ENCODE measurements at places on chromosomes 3 and 15. TPM values are rescaled to one million over a fixed set of nuclear protein-coding genes. Genes with fewer than 3 reads are reported as not detected.

DNA sequence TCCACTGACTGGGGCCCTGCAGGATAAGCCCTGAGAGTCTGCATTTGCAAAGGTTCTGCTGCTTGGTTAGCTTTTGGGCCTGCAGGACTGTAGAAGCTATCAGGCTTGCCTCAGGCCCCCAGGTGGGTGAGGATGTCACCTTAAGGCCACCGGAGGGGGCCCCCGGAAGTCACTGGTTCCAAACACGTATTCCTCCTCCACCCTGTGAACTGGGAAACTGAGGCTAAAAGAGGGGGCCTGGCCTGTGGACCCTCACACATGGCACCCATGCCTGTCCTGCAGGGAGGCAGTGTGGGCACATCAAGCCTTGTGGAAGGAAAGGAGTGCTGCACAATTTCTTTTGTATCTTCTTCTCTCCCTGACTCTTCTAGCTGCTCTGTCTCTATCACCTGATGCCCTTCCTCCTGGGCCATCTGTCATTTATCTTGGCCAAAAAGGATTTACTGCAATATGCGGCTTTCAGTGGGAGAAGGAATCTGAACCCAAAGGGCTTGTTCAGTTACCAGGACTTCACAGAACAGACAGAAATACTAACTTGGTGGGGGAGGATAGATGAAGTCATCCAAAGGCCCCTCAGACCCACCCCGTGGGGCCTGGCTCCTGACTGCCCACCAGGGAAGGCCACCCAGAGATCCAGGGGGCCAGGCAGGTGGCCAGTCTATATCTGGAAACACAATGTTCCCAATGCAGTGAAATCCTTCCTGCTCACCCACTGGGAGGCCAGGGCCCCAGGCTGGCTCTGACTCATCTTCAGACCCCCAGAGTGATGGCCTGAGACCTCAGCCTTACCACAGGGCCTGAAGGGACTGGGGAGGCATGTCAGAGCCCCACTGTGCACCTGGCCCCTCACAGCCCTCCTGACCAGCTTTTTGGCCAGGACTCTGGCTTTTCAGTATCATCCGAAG lies 18.3 kb downstream of the UBAP1L start:
- DNase-seq: peak; percentile 30

GRCh38 chr3:117303443-117303842 lies 593.9 kb downstream of the TUSC7 start:
- no peak for DNase-seq

DNA sequence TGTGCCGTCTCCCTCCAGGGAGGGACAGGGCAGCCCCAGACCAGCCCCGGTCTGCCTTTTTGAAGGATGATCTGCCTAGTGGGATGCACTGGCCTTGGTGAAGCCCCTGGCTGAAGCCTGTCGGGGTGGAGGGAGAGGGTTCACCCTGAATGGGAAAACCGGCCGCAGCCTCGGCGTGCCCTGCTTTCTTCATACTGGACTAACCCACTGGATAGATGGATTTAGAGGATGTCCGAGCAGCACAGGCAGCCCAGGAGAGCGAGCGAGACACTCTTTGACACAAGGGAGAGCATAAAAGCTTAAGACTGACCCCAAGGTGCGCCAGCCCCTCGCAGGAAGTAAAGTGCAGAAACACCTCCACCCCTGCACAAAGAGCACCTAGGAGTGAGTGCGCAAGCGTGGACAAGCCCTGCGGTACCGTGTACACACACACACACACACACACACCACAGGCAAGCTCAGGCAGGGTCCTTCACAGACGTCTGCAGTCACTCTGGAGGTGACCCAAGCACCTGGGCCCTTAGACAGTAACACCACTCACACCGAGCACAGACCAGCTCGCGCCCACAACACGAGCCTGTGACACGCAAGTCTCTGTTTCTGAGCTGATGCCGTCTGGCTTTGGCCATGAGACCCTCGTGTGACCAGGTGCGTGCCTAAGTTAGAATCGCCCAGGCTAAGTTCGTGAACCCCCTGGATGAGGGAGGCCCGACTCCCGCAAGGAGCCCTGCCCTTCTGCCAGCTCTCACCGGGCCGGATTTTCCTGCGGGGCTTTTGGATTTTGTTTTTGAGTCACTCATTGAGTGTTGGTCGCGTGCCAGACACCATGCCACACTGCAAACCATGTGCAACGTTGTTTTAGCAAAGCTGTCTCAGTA lies 11.3 kb downstream of the SEMA4B start:
- DNase-seq: no peak

- DNase-seq: no peak
Observed at GRCh38 chr15:34043391-34043790, 4.4 kb upstream of the AVEN start.

GRCh38 chr3:58345457-58345856 lies 12.8 kb downstream of the PXK start:
- no peak for DNase-seq

GRCh38 chr15:81189583-81190283 lies 6.9 kb upstream of the IL16 start:
- no peak for DNase-seq

DNA sequence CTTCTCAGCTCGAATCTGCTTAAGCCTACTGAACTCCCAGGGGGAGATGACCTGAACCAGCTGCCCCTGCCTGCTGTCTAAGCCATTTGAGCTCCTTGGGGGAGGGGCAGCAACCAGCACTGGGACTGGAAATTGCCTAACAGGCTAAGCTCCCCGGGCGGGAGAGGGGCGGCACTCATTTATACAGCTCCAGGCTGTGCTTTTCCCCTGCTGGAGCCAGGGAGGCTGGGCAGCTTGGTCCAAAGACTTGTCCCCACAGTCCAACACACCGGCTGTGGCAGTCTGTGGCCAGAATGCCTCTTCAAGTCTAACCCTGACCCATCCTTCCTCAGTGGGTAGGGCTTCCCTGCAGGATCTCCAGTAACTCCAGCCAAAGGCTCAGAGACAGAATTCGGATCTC lies 1241.5 kb downstream of the ROBO2 start:
- DNase-seq: no peak

GRCh38 chr3:132079147-132079546 lies 44.3 kb upstream of the CPNE4 start:
- DNase-seq: no peak

DNA sequence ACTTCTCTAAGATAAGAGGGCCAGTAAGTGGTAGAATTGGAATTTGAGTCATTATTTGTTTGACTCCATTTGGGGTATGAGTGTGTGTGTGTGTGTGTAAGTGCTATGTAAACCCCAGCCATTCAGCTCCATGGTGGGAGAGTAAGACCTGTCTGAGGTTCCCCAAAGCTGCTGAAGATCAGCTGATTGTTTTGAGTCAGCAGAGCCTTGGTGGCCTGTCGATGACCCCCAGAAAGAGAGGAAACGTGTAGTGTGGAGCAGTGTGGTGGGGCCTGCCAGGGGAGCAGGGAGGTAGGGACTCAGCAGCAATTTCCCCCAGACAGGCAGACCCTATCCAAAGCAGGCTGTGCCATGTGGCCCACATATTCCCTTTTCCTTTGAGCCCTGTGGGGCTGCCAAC lies 5.3 kb downstream of the DVL3 start:
- no peak for DNase-seq

DNA sequence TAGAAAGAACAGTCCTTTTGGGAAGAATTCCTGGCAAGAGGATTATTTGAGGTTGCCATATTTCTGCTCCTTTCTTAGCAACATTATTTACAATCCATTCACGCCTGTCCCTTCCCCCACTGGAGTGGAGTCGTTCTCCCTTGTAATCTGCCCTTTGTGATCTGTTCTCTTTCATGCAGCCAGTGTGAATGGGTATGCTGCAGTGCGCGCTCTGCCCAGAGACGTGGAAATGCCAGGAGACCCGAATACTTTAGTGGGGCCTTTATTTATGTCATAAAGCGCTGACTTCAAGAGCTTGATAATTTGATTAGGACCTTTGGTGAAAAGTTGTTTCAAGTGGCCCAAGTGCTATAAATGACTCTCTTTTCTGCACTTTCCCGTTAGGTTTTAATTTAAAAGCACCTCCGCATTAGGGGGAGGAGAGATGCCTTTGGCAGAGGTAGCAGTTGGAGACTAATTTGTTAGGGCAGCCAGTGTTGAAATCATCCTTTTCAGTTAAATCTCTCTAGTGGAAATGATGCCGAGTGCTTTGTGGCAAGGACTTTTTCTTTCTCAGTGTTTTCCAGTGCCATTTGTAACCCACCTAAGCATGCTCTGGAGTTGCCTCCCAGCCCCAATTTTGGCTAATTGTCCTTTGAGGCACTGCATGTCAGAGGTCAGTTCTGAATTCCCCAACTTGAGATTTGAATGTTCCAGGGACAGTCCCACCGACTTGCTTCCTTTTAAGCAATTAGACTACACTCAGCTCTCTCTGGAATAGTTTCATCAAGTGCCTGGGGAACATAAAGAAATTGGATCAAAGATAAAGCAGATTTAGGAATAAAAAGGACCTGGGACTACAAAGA lies 52.4 kb downstream of the PSMD6 start:
- no peak for DNase-seq

DNA sequence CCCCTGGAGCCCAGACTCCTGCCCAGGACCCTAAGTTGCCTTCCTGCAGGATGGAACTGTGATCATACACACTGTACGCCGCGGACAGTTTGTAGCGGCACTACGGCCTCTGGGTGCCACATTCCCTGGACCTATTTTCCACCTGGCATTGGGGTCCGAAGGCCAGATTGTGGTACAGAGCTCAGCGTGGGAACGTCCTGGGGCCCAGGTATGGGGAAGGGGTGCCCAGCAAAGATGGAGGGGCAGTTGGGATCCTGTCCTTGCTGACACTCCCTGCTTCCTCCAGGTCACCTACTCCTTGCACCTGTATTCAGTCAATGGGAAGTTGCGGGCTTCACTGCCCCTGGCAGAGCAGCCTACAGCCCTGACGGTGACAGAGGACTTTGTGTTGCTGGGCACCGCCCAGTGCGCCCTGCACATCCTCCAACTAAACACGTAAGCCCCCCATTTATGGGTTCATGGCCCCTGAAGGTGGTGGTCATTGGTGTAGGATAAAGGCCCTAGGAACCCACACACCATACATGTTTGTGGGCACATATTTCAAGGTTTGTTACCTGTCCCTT lies 28.8 kb downstream of the NBEAL2 start:
- peak; percentile 45 for DNase-seq

- no peak for DNase-seq
Observed at GRCh38 chr3:8436661-8437287, 64.8 kb upstream of the LMCD1 start.

DNA sequence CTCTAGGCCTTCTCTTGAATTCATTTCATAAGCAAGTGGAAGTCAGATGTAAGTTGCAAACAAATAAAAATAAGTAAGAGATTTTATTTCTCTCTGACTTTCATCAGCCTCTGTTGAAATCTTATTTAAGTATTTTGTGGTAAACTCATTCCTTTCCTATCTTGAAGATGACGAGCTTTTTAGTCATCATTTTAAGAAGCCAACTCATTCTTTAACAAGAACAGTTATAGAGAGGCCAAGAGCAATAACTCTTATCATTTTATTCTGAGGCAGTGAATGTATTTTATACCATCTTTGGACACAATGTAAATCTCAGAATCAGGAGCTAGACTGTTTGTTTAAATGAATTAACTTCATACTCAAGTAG lies 147.5 kb upstream of the MBNL1 start:
- no peak for DNase-seq

- DNase-seq: no peak
Observed at GRCh38 chr15:81351651-81352050, 22.4 kb downstream of the TMC3 start.

DNA sequence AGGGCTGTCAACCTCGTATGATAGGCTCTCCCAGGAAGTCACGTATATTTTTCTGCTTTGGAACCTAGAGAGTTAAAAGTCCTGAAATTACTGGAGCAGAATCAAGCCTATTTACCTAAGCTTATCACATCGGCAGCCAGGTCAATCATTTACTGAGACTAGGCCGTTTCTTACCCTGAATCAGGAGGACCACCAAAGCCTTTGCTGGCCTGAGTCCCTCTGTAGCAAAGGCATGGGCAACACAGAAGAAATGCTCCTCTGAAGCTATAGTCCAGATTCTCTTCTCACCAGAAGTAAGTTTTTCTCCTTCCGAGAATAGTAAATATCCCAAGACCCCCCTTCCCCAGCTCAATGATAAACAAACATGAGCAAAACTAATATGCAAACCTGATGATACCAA lies 125.9 kb upstream of the PHLDB2 start:
- no peak for DNase-seq

DNA sequence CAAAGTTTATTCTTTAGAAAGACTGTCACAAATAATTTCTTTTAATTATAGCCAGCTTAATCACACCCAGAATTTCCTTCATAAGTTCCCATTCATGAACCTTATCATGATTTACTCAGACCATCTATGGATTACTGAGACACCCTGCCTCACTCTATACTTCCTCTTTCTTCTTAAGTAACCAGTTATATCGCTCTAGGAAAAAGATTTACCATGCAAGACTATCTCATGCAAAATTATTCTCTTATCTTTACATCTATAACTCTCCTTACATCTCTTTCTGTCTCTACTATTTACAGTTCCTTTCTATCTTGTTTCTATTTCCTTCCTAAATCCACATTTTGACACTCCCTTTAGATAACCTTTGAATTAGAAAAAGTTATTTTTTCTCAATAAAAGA lies 316.8 kb downstream of the POLQ start:
- DNase-seq: no peak

- DNase-seq: no peak
Observed at GRCh38 chr3:178352326-178353005, 183.8 kb upstream of the KCNMB2 start.

- DNase-seq: no peak
Observed at GRCh38 chr3:27724459-27725197, 2.5 kb upstream of the EOMES start.

DNA sequence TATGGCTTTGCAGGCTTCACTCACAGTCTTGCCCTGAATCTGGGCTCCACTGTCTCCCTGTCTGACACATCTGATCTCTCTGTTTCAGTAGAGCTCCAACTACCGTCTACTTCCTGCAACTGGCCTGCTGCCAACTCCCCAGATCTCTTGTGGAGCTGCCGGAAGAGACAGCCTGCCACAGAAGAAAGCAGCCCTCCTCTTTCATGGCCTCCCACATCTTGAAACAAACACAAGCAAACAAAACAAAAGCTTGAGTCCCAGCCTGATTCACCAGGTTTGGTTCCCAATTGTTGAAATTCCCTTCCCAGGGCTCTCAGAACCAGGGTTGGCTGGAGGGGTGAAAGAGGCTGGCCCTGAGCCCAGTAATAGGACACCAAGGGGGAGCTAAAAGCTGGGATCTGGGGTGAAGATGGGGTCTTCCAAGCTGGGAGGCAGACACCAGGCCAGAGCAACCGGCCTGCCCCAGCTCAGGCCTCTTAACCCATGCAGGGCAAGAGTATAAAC lies 55.3 kb upstream of the CA12 start:
- peak; percentile 87 for DNase-seq

GRCh38 chr15:60328852-60329443 lies 68.8 kb downstream of the ANXA2 start:
- DNase-seq: no peak

- no peak for DNase-seq
Observed at GRCh38 chr3:141913150-141913811, 36.8 kb downstream of the ATP1B3 start.

- DNase-seq: no peak
Observed at GRCh38 chr3:10420745-10421475, 84.5 kb downstream of the ATP2B2 start.

The TRAIP gene
- total RNA-seq: 3.2 TPM

The ANKRD63 gene
- total RNA-seq: not detected

The ZNF502 gene
- total RNA-seq: 3.8 TPM

The ERICH6 gene
- not detected for total RNA-seq

The B3GNT5 gene
- 15.7 TPM for total RNA-seq

The GRAMD1C gene
- 29.4 TPM for total RNA-seq

The SCN10A gene
- not detected for total RNA-seq

The ISLR2 gene
- total RNA-seq: not detected

The SCG3 gene
- total RNA-seq: 0.85 TPM

The FGF12 gene
- not detected for total RNA-seq

The IQCF5 gene
- total RNA-seq: not detected

The KLHL40 gene
- not detected for total RNA-seq

The NEK4 gene
- total RNA-seq: 24.3 TPM

The CXCR6 gene
- total RNA-seq: 1.7 TPM

The LRRK1 gene
- 55.2 TPM for total RNA-seq

The FOXL2NB gene
- total RNA-seq: not detected

Data from Peyer's patch (tissue), 4 donors.